ENCODE measurements at places on chromosomes 1 and 21. TPM values are rescaled to one million over a fixed set of nuclear protein-coding genes. Genes with fewer than 3 reads are reported as not detected.
A peak's percentile ranks its signal among the peaks of the same experiment; 100 is the strongest.

DNA sequence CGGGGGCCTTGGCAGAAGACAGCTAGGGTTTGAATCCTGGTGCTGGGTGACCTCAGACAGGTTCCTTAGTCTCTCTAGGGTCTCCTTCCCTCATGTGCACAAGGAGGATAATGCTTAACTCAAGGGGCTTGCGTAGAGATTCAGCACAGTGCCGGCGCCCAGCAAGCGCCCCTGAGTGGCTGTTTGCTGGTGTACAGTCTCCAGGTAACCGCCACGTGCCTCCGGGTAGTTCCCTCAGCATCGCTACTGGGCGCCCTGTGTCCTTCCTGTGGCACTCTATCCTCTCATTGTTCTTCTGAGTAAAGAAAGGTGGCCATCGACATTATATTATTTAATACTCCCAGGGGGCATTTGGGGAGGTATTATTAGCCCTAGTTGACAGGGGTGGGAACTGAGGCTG is 80.9 kb downstream of the NENF start:
- DNase-seq: no peak

Gene AIM2
- not detected for total RNA-seq

DNA sequence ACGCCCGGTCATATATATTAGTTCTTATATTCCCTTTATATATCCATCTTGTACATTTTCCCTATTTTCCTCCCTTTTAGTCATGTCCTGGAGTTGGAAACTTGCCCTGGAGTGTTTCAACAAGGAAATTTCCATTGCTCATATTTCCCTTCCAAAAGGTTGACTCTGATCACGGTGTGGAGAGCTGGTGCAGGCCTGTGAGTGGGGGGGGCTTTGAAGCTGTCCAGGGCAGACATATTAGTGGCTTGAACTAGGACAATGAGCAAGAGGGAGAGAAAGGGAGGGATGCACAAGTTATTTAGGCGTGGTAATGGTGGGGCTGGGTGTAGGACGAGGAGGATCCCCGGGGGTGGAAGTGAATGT is 30.4 kb upstream of the TMEM61 start:
- DNase-seq: no peak

GRCh38 chr1:84505493-84506001 is 639 bp upstream of the SPATA1 start:
- peak; percentile 36 for DNase-seq

Gene PLK3
- 5.2 TPM for total RNA-seq

DNA sequence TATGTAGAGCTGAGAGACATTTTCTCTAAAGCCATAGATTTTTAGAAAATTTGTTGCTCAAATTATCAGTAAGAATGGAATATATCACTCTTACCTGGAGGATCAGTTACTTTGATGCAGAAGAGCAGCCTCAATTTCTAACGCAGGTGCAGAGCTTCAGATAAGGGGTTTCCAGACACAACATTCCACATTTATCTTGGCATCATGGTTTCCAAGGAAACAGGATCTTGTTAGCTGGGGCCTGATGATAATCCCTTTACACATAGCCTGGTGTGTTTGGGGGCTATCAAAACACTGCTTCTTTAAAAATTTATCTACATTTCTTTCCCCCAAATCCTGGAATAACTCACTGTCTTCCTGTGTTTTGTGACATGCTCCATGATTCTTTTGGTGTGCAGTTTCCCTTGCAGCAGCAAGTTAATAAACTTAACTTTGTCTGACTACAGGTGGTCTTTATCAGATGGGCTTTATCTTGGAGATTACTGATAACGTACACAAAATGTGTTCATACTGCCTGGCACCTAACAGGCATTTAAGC is 2.7 kb upstream of the STX12 start:
- DNase-seq: no peak

Gene ADIPOR1
- total RNA-seq: 71.4 TPM

- peak; percentile 17 for DNase-seq
Measured at GRCh38 chr1:178238722-178239510, 145.0 kb downstream of the RASAL2 start.

Gene HPCA
- total RNA-seq: 0.53 TPM

Gene ANGPTL3
- 0.77 TPM for total RNA-seq

Gene SPRR2B
- total RNA-seq: not detected

Gene IGSF9
- total RNA-seq: 19.6 TPM

Gene ELAVL4
- not detected for total RNA-seq

Gene PDZK1
- 90.2 TPM for total RNA-seq

- DNase-seq: no peak
Measured at GRCh38 chr1:108512239-108513043, 47.5 kb upstream of the EEIG2 start.

- DNase-seq: no peak
Measured at GRCh38 chr1:26838474-26839338, 12.2 kb downstream of the ZDHHC18 start.

DNA sequence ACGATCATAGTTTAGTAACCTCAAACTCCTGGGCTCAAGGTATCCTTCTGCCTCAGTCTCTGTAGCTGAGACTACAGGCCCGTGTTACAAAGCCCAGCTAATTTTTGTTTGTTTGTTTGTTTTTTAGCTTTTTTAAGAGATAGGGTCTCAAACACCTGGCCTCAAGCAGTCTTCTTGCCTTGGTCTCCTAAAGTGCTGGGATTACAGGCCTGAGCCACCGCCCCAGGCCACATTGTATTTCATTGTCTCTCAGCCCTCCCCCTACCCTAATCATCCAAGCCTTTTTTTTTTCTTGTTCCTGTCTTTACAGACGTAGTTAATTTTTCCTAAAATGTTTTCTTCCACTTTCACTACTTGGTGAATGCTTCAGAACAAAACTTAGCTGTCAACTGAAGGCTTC is 5.4 kb downstream of the CDC7 start:
- no peak for DNase-seq

Gene MYBPH
- 25.9 TPM for total RNA-seq

Gene PGD
- 215 TPM for total RNA-seq

DNA sequence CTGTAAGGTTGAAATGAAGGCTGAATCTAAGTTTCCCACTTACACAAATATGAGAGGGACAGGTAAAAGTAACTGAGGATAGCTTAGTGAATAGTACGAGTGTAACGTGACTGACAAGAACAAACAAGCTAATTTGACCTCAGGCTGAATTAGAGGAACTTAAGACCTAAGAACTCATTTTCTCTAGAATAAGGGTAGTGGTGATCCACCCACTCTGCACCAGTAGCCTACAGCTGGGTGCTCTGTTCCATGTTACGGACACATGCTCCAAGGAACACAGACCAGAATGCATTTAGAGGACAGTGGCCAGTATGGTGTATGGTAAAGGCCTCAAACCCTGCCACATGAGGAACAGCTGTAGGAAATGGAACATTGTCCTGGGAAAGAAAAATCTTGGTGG is 14.9 kb upstream of the TMEM9 start:
- DNase-seq: no peak

Gene COL24A1
- not detected for total RNA-seq

GRCh38 chr1:233982827-233983518 is 78.5 kb downstream of the SLC35F3 start:
- no peak for DNase-seq

GRCh38 chr1:39384305-39384704 is 107.1 kb upstream of the BMP8A start:
- DNase-seq: no peak

Data from Caco-2 (cell line).